Left ventricle myocardium inferior (tissue), 1 donor: ENCODE measurements at places on chromosomes 6 and 20. TPM values are rescaled to one million over a fixed set of nuclear protein-coding genes. Genes with fewer than 3 reads are reported as not detected.
A peak's percentile ranks its signal among the peaks of the same experiment; 100 is the strongest.

BMP2 gene
- total RNA-seq: 2.4 TPM

DNA sequence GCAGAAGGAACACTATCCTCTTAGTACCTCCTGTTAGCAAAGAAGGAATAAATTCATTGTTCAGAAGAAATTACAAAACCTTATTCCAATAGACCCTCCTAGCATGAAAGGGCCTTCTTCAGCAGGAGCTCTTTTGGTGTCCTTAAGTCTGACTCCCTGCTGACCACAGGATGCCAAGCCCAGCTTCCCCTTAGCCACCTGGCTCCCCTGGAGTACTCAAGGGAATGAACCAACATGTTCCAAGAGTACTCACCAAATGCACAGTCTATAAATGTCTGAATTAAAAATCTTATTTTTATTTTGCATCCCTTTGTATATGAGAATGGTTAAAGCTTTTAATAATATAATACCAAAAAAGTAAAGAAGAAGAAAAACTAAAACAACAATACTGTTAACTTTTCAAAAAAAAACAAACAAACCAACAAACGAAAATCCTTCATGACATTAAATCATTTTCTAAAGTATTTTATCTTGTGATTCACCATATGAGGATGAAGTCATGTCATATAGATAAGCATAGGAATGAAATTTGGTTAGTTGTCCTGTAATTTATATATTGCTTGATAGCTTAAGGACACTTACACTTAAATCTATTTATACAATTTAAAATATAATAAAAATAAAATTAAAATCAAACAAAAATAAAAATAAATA, 1355.1 kb downstream of the HACE1 start:
- no peaks in the 10 kb centered on the region for H3K4me1 ChIP-seq
- no peak overlapping the region for H3K27ac ChIP-seq
- H3K36me3 ChIP-seq: no peaks in the 10 kb centered on the region
- H3K4me3 ChIP-seq: no peak overlapping the region
- DNase-seq: no peak
- H3K27me3 ChIP-seq: no peaks in the 10 kb centered on the region

- H3K4me1 ChIP-seq: no peaks in the 10 kb centered on the region
- no peak for DNase-seq
- H3K36me3 ChIP-seq: no peaks in the 10 kb centered on the region
Measured at GRCh38 chr6:77415706-77416105, 47.6 kb downstream of the HTR1B start.

- peak overlapping the region; percentile 76 for H3K4me3 ChIP-seq
- peaks cover 37% of the 10 kb centered on the region for H3K4me1 ChIP-seq
- DNase-seq: no peak
- H3K36me3 ChIP-seq: no peaks in the 10 kb centered on the region
Measured at GRCh38 chr6:24908650-24909035, 27.1 kb downstream of the RIPOR2 start.

GRCh38 chr6:115485400-115485799, 575.3 kb downstream of the FRK start:
- no peak overlapping the region for H3K27ac ChIP-seq
- H3K4me1 ChIP-seq: no peaks in the 10 kb centered on the region
- H3K4me3 ChIP-seq: no peak overlapping the region
